ENCODE measurements at places on chromosomes 4 and X. TPM values are rescaled to one million over a fixed set of nuclear protein-coding genes. Genes with fewer than 3 reads are reported as not detected.

GRCh38 chrX:133555782-133556458 is 140.6 kb upstream of the GPC4 start:
- DNase-seq, result no peak

Gene SLC6A14
- total RNA-seq, result not detected

Gene FAM47A
- total RNA-seq, result not detected

DNA sequence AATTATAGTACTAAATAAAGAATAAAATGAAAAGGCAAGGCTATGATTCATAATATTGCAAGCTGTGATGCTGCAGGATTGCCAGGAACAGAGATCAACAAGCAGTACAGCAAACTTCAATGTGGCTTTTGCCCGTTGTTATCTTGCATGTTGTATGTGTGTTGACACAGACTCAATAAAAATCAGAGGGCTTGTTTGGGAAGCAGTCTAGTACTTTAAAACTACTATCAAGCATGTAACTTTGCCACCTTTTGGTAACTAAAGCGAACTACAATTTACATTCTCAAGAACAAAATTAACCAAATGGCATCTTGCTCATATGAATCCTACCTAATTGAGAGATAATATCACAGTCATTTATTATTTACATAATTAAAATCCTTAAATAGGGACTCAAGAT is 79.8 kb upstream of the GPM6A start:
- peak; percentile 14 for DNase-seq

DNA sequence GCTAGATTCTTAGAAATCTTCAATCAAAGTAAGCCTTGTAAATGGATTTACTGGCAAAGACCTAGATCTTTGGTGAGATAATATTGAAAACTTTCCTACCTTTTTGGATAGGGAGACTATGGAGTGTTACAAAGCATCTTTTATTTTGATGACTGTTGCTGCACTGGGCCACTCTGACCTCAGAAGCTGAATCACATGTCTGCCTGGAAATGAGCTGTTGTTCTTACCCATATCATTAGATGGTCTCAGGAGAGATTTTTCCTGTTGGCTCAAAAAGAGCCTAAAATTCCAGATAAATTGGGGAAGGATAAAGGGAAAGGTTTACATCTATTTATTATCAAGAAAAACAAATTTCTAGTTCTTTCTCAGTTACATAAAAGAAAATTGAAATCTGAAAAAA is 127.5 kb upstream of the BMP3 start:
- peak; percentile 33 for DNase-seq

All from LHCN-M2 (cell line).